ENCODE measurements at places on chromosomes 3 and 15.
A peak's percentile ranks its signal among the peaks of the same experiment; 100 is the strongest.

GRCh38 chr3:123446610-123447109, 2.2 kb downstream of the ADCY5 start:
- H3K4me3 ChIP-seq = peak overlapping the region; percentile 18
- no peak for DNase-seq
- H3K36me3 ChIP-seq = peaks cover 1% of the 10 kb centered on the region

GRCh38 chr3:20186600-20187004, 596 bp upstream of the SGO1 start:
- H3K4me3 ChIP-seq = no peak overlapping the region
- H3K4me1 ChIP-seq = peaks cover 29% of the 10 kb centered on the region
- no peaks in the 10 kb centered on the region for H3K27me3 ChIP-seq
- H3K27ac ChIP-seq = no peak overlapping the region

DNA sequence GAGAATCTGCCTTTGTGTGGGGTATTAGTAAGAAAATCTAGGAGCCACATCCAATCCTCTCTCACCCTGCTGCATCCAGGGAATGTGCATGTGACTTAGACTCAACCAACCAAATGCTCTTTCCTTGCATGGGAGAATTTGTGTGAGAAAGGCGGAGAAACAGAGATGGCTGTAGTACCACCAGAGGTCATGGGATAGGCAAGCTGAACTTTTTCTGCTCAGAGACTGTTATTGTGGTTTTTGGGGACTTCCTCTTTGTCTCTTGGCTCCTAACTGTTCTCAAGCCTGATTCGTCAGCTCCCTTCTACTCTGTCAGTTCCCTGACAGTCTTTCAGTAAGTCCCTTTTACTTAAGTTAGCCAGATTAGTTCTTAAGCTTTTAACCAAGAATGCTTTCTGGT, 2.6 kb upstream of the ZSCAN2 start:
- H3K4me3 ChIP-seq = peak overlapping the region; percentile 37
- H3K36me3 ChIP-seq = no peaks in the 10 kb centered on the region
- H3K4me1 ChIP-seq = peaks cover 57% of the 10 kb centered on the region
- H3K27me3 ChIP-seq = no peaks in the 10 kb centered on the region
- DNase-seq = peak; percentile 63
- H3K27ac ChIP-seq = peak overlapping the region; percentile 80

GRCh38 chr3:106745344-106746168, 631.7 kb upstream of the CCDC54 start:
- H3K4me3 ChIP-seq = no peak overlapping the region
- no peak overlapping the region for H3K27ac ChIP-seq
- H3K27me3 ChIP-seq = peaks cover 7% of the 10 kb centered on the region
- H3K4me1 ChIP-seq = no peaks in the 10 kb centered on the region
- no peak for DNase-seq
- no peaks in the 10 kb centered on the region for H3K36me3 ChIP-seq

GRCh38 chr3:109772520-109772919, 435.2 kb upstream of the DPPA4 start:
- no peaks in the 10 kb centered on the region for H3K36me3 ChIP-seq
- H3K27ac ChIP-seq = no peak overlapping the region
- no peaks in the 10 kb centered on the region for H3K27me3 ChIP-seq
